Stimulated activated CD4-positive, alpha-beta T cell treated with anti-CD3 and anti-CD28 coated beads, Interleukin-12 subunit alpha, Interleukin-12 subunit beta, amount 100 ng/mL, for 4 hours (primary cell): ENCODE measurements at places on chromosomes 12 and 14.
A peak's percentile ranks its signal among the peaks of the same experiment; 100 is the strongest.

DNA sequence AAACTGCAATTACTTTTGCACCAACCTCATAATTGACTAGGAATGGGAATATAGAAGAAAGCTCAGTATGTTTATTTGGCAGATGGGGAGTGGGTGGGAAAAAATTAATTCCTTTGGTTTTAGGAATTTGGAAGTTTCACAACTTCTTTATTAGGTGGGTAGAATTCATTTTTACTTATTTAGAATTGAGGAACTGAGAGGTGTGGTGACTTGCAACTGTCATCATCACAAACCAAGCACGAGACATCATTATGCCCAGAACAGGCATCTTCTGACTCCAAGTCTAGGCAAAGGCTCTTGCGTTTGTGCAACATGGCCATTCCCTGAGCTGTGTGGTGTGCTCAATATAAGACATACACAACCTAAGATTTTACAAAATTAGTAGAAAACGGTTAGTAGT, 380.0 kb downstream of the ATP23 start:
- DNase-seq = no peak

DNA sequence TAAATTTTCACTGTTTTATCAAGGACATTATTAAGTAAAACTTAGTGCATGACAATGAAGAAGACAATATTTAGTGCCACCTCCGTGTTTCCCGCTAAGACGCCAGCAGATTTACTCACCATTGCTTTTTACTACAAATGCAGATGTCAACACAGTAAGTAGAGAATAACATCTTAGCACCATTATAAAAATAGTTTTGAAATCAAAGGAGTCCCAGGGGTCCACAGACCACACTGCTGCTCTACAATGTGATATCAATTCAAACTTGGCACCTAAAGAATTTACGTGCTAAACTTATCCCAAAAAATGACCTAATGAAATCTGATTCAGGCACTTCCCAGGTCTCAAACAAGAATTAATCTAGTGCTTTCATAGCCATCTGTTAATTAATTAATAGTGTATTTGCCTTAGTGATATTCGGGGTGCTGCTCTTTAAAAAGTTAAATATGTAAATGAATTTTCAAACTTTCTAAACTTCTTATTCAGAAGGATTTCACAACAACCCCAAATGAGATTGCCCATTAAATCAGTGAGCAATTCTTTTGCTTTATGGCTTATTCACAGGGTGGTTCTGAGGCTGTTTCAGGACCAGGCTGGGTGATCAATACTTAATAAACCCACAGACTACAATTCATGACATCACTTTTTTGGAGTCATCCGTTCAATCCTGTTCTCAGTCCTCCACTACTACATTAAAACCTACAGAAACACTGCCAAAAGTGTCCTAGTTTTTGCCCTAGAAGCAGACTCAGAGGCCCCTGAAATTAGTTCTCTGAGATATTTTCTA, 161.3 kb upstream of the LMNTD1 start:
- DNase-seq = no peak

DNA sequence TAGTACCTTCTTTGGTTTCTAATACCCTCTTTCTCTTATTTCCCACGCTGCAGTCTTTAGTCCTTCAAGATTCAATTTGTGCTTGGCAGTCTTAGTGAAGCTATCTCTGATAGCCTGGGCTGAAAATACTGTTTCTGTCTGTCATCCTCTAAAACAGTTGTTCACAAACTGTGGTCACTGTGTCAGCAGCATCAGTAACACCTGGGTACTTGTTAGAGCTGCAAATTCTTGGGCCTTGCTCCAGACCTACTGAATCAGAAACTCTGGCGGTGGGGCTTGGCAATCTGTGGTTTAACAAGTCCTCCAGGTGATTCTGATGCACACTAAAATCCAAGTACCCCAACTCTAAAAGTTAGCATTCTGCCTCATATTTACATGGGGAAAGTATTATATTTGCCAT, 217.5 kb upstream of the SEL1L start:
- no peak for DNase-seq

DNA sequence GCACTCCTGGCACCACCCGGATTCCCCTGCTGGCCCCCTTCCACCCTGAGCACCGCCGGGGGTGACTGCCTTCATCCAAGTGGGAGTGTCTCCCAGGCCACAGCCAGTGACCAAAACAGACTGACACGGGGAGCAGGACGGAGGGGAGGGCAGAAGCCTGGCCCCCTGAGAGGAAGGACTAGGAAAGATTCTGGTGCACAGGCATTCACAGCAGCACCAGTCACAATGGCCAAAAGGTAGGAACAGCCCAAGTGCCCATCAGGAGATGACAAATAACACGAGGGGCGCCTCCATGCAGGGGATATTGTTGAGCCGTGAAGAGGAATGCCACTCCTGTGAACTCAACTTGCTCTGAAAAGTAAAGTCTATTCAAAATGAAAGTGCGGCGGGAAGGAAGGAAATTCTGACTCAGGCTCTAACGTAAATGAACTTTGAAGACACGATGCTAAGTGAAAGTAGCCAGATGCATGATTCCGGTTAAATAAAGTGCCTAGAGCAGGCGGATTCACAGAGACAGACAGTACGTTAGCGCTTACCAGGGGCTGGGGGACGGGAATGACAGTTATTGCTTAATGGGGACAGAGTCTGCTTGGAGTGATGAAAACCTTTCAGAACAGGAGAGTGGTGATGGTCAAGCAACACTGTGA, 146.1 kb upstream of the NCOR2 start:
- peak; percentile 43 for DNase-seq

DNA sequence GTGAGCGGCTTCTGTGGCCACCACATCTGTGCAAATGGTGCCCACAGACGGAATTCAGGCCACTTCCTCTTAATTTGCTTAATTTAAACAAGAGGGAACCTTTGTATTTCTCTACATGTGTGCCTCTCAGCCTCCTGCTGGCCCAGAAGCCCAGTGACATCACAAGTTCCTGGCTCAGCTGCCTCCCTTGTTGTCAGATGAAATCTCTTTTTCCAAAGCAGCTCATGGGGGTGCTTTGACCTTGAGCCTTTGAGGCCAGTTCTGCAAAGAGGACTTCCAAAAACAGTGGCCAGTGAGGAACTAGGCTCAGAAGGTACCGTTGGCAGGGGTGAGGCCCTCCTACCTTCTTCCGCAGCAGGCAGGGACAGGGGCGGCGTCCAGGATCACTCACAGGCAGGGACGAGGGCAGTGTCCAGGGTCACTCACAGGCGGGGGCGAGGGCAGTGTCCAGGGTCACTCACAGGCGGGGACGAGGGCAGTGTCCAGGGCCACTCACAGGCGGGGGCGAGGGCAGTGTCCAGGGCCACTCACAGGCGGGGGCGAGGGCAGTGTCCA, 35.0 kb upstream of the GALNT9 start:
- no peak for DNase-seq

GRCh38 chr12:87985069-87985675, 44.0 kb downstream of the C12orf50 start:
- no peak for DNase-seq

DNA sequence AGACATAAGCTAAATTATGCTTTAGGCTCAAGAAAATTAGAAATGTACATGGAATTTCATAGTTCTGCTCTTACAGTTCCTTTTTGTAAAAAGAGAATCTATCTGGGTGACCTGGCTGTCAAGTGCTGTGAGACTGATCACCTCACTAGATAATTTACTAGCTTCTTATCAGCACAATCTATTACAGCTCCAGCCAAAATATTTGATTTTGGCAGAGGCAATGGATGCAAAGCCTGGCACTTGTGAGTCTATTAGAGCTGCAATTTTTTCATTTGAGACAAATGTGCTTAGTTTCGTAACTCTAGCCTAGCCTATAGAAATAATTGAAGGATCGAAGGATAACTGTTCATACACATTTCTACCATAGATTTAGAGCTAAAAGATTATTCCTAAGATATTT, 927.5 kb downstream of the SLC6A15 start:
- DNase-seq = no peak

DNA sequence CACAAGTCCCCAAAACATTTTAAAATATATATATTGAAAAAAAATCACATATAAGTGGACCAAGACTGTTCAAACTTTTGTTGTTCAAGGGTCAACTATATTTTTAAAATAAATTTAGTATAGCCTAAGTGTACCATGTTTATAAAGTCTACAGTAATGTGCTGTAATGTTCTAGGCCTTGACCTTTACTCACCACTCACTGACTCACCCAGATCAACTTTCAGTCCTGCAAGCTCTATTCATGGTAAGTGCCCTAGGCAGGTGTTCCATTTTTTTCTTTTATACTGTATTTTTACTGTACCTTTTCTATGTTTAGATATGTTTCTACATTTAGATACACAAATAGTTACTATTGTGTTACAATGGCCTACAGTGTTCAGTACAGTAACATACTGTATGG, 23.4 kb upstream of the TMTC1 start:
- no peak for DNase-seq

GRCh38 chr12:5348491-5348890, 83.4 kb upstream of the NTF3 start:
- DNase-seq = no peak

DNA sequence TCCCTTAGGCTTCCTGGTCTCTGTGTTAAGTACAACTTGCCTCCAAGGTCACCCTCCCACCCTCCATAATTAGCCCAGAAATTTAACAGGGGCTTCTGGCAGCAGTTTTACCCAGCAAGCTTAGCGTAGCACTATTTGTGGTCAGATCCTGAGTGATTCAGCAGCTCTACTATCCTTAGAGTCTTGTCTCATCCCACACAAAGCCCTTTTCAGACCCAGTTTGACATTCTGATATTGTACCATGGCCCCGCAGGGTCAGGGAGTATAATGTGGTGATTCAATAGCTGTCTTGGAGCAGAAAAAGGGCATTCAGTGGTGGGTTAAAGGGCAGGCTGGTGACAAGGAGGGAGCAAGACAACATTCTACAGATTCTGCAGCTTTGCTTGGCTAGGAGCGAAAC, 153.8 kb upstream of the DDHD1 start:
- DNase-seq = no peak

DNA sequence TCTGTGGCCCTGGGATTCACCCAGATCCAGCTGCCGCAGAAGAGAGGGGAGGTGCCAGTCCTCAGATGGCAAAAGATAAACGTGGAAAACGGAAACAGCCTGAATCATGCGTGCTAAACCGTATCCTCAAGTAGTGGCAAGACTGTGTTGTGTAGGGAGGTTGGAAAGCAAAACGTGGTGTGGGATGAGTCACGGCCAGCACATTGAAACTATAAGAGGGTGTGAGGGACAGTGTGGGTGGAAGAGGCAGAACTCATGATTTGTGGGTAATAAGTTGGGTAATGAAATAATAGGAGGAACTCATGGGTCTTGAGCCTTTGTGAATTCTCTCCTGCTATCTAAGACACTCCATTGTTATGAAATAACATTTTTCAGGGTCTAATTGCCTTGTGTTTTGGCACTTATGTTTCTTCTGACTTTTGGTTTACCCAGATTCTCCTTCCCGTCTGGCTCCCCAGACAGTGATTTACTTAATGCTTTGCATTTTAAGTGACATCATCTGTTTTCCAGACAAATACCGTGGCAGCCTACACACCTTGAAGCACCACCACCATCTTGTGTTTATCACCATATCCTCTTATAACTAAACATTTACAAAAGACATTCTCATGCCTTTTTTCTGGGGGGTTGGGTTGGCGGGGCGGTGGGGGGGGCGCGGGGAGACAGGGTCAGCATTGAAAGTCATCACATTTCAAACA, 62.3 kb upstream of the PTCSC3 start:
- DNase-seq = no peak

- no peak for DNase-seq
Observed at GRCh38 chr14:101070540-101071492, 167.3 kb upstream of the RTL1 start.

- DNase-seq = no peak
Observed at GRCh38 chr12:67790660-67791059, 142.1 kb downstream of the DYRK2 start.

DNA sequence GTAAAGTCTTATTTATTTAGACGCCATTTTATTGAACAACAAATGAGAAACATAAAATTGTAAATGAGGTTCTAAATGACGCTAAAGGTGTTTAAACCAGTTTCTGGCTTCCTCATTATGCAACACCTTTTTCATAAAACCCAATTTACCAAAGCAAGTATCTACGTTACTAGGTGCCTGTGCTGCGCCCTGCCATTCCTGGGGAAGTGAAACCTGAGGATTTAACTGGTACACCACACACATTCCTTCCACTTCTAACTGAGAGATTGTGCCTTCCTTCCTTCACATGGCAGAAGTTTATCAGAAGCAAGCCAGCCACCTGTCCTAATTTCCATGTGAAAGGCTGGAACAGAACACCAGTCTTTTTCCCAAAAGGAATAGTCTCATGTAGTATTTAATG, 40.3 kb upstream of the GCH1 start:
- DNase-seq = no peak

GRCh38 chr12:101963697-101964096, 86.3 kb downstream of the DRAM1 start:
- no peak for DNase-seq

DNA sequence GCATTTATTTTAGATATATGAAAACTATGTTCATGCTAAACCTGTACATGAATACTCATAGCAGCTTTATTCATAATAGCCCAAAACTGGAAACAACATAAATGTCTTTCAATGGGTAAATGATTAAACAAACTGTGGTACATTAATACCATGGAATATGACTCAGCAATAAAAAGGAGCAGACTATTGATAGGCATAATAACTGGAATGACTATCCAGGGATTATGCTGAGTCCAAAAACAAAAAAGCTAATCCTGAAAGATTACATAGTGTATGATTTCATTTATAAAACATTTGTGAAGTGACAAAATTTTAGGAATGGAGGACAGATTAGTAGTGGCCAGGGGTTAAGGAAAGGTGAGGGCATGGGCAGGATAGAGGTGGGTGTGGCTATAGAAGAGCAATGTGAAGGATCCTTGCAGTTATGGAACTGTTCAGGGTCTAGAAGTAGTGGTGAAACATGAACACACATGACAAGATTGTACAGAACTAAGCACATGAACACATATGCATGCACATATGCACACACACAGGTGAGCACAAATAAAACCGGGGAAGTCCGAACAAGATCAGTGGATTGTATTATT, 61.1 kb upstream of the CDKN3 start:
- no peak for DNase-seq

- DNase-seq = no peak
Observed at GRCh38 chr12:34599530-34600513, 577.5 kb downstream of the ALG10 start.

GRCh38 chr12:57782243-57782607, 362 bp upstream of the TSFM start:
- DNase-seq = no peak

DNA sequence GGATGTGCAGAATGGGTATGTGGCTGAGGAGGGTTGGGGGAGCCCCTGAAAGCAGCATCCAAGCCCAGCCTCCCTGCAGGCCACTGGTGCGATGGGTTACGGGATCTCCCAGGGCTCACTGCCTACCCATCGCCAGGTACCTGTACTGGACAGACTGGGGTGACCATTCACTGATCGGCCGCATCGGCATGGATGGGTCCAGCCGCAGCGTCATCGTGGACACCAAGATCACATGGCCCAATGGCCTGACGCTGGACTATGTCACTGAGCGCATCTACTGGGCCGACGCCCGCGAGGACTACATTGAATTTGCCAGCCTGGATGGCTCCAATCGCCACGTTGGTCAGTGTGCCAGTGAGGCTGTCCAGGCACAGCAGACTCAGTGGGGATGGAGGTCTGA, 18.3 kb upstream of the NXPH4 start:
- no peak for DNase-seq
